Right renal cortex interstitium (tissue), 3 donors: ENCODE measurements at places on chromosomes 12 and 14. TPM values are rescaled to one million over a fixed set of nuclear protein-coding genes. Genes with fewer than 3 reads are reported as not detected.

SOAT2 gene
- 1.4 TPM for polyA plus RNA-seq

MMP19 gene
- 0.47 TPM for polyA plus RNA-seq

TTC8 gene
- 39.7 TPM for polyA plus RNA-seq

CELA1 gene
- not detected for polyA plus RNA-seq

STXBP6 gene
- polyA plus RNA-seq = 9.4 TPM

KLRB1 gene
- 4.4 TPM for polyA plus RNA-seq

LTB4R2 gene
- polyA plus RNA-seq = 1.9 TPM

PRPH gene
- polyA plus RNA-seq = 0.28 TPM

HOXC13 gene
- polyA plus RNA-seq = not detected

CLEC2D gene
- polyA plus RNA-seq = 9.9 TPM

RIMBP2 gene
- polyA plus RNA-seq = 17.7 TPM

FAR2 gene
- 37.8 TPM for polyA plus RNA-seq

DTX1 gene
- 10.3 TPM for polyA plus RNA-seq

LBHD2 gene
- not detected for polyA plus RNA-seq

NPFF gene
- 0.61 TPM for polyA plus RNA-seq

C14orf132 gene
- polyA plus RNA-seq = 31.9 TPM

C12orf42 gene
- polyA plus RNA-seq = not detected

PPM1H gene
- 28.9 TPM for polyA plus RNA-seq

PIWIL1 gene
- polyA plus RNA-seq = 0.20 TPM

PLEKHG7 gene
- 0.72 TPM for polyA plus RNA-seq

CAPZA3 gene
- polyA plus RNA-seq = 0.15 TPM

MANSC4 gene
- polyA plus RNA-seq = 0.24 TPM

SCNN1A gene
- polyA plus RNA-seq = 74.0 TPM

SPIC gene
- polyA plus RNA-seq = not detected

SMCO3 gene
- 2.8 TPM for polyA plus RNA-seq

PHLDA1 gene
- 37.7 TPM for polyA plus RNA-seq

USP15 gene
- 47.8 TPM for polyA plus RNA-seq

SNAPC1 gene
- polyA plus RNA-seq = 15.5 TPM

CD27 gene
- 0.31 TPM for polyA plus RNA-seq

TAS2R19 gene
- polyA plus RNA-seq = 0.94 TPM

SERPINA1 gene
- 65.0 TPM for polyA plus RNA-seq

TEX22 gene
- polyA plus RNA-seq = 1.0 TPM

LHX5 gene
- polyA plus RNA-seq = not detected

AKAP6 gene
- 2.7 TPM for polyA plus RNA-seq

ACOT4 gene
- 4.6 TPM for polyA plus RNA-seq

RERG gene
- polyA plus RNA-seq = 39.1 TPM

TSPAN8 gene
- polyA plus RNA-seq = 30.5 TPM

CCDC88C gene
- 28.7 TPM for polyA plus RNA-seq

HOTAIR gene
- polyA plus RNA-seq = 2.9 TPM

PYGL gene
- polyA plus RNA-seq = 17.1 TPM

BCL2L14 gene
- polyA plus RNA-seq = 0.13 TPM

SERPINA10 gene
- 0.24 TPM for polyA plus RNA-seq

DNAJC22 gene
- 18.3 TPM for polyA plus RNA-seq

CIROP gene
- not detected for polyA plus RNA-seq

TAS2R20 gene
- polyA plus RNA-seq = 1.2 TPM

RITA1 gene
- 17.2 TPM for polyA plus RNA-seq

NANOG gene
- 0.11 TPM for polyA plus RNA-seq

WNK1 gene
- polyA plus RNA-seq = 98.8 TPM

MGAT2 gene
- 6.7 TPM for polyA plus RNA-seq

CAPRIN2 gene
- 30.2 TPM for polyA plus RNA-seq

RERGL gene
- polyA plus RNA-seq = 11.2 TPM

FRS2 gene
- 42.5 TPM for polyA plus RNA-seq

DAD1 gene
- 277 TPM for polyA plus RNA-seq

AQP6 gene
- polyA plus RNA-seq = 18.4 TPM

SERPINA9 gene
- polyA plus RNA-seq = not detected

HSPB8 gene
- polyA plus RNA-seq = 7.5 TPM
